ENCODE measurements at places on chromosomes 6 and 20.

DNA sequence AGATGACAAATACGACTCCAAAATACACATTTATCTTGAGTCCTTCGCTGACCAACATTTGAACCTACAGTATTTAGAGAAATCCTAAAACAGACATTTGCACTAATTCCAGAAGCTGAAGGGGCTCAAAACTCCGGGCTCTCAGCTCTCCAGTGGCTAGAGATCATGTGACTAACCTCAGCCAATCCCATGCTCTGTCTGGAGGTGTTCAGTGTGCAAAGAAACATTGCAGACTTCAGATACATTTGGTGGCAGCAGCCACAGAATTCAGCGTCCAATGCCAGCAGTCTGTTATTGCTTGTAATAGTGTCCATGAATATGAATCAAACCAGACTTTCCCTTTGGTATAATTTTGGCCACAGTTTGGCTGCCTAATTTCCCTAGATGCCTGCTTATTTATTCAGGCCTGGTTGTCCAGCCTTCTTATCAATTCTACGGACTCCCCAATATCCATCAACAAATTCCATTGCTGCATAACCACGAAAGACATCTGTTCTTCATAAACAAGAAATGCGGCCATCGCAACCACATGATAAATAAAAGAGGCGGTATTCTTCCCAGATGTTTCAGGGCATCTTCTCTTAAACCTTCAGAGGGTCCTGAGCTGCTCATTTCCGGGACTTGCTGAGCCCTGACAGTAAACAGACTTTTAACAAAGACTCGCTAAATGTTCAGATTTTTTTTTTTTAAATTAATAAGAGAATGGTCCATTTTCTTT is 14.5 kb upstream of the CYP24A1 start:
- DNase-seq = no peak

- DNase-seq = no peak
Observed at GRCh38 chr6:143441680-143442545, 8.6 kb downstream of the ADAT2 start.

GRCh38 chr6:44935693-44936300 is 392.3 kb upstream of the RUNX2 start:
- no peak for DNase-seq

GRCh38 chr20:49641683-49642656 is 71.7 kb downstream of the B4GALT5 start:
- DNase-seq = no peak

- no peak for DNase-seq
Observed at GRCh38 chr6:19478992-19479391, 358.2 kb upstream of the ID4 start.

DNA sequence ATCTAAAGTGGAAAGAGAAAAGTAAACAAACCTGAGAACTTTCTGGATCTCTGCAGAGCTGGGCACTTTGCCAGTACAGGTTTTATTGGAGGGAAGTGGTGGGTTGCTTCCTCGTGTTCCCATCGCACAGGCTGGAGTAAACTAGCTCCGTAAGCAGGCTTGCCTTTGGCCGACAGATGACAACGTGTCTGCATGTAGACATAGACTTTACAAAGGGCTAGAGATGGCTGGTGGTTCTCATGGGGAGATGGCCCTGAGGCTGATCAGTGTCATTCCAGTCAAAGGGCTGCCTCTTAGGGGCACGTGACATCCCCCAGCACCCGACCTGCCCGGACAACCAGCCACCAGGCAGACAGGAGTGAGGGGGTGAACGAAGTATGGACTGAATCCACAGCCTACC is 98.8 kb downstream of the YTHDF1 start:
- DNase-seq = no peak

- no peak for DNase-seq
Observed at GRCh38 chr6:147704691-147705090, 196.2 kb downstream of the SAMD5 start.
